Nucleus accumbens (tissue), 56 donors: ENCODE measurements at places on chromosomes 2 and 18.

DNA sequence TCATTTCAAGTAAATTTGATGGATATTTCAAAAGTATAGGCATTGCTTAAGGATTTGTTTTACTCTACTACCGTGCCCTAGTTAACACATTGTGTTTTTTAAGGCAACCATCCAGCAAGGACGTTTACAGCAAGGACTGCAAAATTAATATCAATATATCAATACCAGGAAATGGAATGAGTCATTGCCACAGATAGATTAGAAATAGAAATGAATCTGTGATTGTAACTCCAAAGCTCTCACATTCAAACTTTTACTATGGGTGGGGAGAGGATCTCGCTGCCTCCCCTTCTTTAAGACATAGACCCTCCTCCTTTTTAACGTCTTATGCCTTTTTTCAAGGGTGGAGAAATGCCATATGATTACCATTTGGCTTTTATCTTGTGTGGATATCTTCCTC, 3.8 kb downstream of the CD28 start:
- DNase-seq, result no peak

GRCh38 chr2:1632002-1632348, 112.3 kb downstream of the PXDN start:
- DNase-seq, result no peak

- DNase-seq, result no peak
Observed at GRCh38 chr2:219472629-219473187, 26.0 kb upstream of the GMPPA start.

- no peak for DNase-seq
Observed at GRCh38 chr2:1887915-1888314, 143.6 kb upstream of the PXDN start.

- DNase-seq, result no peak
Observed at GRCh38 chr2:217614498-217614897, 388.3 kb downstream of the TNS1 start.

- no peak for DNase-seq
Observed at GRCh38 chr2:118881490-118882129, 34.2 kb upstream of the EN1 start.

DNA sequence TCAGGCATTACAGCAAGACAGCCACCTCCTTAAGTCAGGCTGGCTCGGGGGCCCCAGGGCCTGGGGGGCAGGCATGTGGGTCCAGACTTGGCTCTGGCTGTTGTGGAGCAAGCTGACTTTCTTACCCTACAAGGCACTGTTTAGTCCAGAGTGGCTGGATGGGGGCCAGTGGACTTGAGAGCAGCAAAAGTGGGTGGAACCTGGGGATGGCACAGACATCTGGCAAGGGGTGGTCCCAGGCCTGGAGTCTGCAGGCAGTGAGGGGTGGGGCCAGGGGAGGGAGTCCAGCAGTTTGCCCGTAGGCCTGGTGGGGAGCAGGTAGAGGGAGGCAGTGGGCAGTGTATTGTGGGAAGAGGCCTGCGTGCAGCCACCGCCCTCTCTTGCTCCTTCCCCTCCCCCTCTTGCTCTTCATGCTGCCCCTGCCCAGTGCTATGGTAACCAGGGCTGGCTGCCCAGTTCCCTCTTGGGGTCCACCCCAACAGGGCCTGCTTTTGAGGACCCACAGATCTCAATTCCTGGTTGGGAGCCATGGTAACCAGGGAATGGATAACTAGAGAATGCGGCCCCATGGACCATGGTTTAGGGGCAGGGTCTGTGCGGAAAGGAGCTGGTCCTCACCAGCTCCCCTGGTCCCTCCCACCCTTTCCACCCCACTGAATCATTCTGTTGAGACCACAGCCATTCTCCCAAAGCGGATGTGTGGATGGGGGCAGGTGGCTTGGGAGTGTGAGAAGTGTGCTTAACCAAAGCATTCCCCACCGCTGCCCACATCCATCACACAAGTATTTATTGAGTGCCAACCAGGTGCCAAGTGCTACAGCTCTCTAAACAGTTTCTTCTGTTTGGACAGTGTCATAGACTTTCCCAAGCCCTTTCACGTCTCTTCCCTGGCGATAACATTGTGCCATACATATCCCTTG, 19.3 kb downstream of the SPEG start:
- no peak for DNase-seq

DNA sequence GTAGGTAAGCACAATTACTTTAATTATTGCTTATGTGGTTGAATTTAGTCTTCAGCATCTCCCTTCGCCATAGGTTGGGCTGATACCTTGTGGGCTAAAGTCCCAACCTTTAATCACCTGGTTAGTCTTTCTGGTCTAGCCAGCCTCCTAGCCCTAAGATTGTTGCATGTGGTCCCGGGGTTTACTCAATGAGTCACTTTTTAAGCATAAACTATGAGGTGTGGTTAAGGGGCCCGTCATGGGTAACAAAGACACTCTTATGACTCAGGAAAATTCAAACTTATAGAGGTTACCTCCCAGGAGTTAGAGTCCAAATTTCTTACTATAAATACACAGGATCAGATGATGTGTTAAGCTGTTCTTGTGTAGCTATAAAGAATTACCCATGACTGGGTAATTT, 841.6 kb downstream of the TRIB2 start:
- DNase-seq, result no peak

- DNase-seq, result no peak
Observed at GRCh38 chr2:234289834-234290590, 206.9 kb downstream of the ARL4C start.
